ENCODE measurements at places on chromosomes 2 and 18. TPM values are rescaled to one million over a fixed set of nuclear protein-coding genes. Genes with fewer than 3 reads are reported as not detected.

GRCh38 chr2:38097258-38097987 is 21.5 kb upstream of the CYP1B1 start:
- H3K27me3 ChIP-seq = peaks cover 9% of the 10 kb centered on the region
- H3K4me1 ChIP-seq = no peaks in the 10 kb centered on the region
- no peaks in the 10 kb centered on the region for H3K36me3 ChIP-seq
- no peak overlapping the region for H3K4me3 ChIP-seq

- peak; percentile 48 for DNase-seq
- H3K27ac ChIP-seq = peak overlapping the region; percentile 57
- no peaks in the 10 kb centered on the region for H3K27me3 ChIP-seq
- peak overlapping the region; percentile 51 for H3K4me3 ChIP-seq
- no peaks in the 10 kb centered on the region for H3K36me3 ChIP-seq
- peaks cover 8% of the 10 kb centered on the region for H3K4me1 ChIP-seq
These were observed 2.7 kb downstream of the ID2 start for GRCh38 chr2:8684540-8684877.

GRCh38 chr2:231581328-231581727 is 11.3 kb upstream of the TEX44 start:
- H3K27me3 ChIP-seq = no peaks in the 10 kb centered on the region
- no peak for DNase-seq
- H3K4me1 ChIP-seq = no peaks in the 10 kb centered on the region
- no peak overlapping the region for H3K4me3 ChIP-seq

DNA sequence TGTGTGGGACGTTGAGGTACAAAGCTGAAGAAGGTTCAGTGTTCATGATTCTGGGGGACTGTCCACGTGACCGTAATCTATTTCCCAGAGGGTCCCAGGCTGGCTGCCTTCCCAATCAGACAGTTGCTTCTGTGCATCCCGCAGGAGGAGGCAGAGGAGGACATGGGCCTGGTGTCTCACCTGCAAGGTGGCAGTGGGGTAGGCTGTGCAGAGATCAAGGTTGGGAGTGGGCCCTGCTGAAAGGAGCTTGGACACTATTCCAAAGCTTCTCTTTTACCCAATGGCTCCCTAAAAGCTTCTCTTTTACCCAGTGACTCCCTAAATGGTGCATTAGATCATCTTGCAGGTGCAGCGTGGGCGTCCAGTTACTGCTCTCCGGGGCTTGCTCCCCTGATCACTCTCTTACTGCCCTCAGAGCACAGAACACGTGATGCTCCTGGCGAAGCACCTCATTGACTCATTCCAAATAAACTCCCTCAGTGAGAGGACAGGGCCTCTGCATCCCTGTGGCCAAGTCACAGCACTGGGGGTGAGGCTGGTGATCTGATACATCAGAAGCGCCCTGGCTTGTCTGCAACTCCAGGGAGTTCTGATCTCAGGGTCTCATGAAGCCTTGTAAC is 41.5 kb downstream of the RNF144A start:
- DNase-seq = no peak
- H3K27me3 ChIP-seq = no peaks in the 10 kb centered on the region
- H3K4me1 ChIP-seq = no peaks in the 10 kb centered on the region
- H3K36me3 ChIP-seq = no peaks in the 10 kb centered on the region
- no peak overlapping the region for H3K27ac ChIP-seq
- H3K4me3 ChIP-seq = no peak overlapping the region

DNA sequence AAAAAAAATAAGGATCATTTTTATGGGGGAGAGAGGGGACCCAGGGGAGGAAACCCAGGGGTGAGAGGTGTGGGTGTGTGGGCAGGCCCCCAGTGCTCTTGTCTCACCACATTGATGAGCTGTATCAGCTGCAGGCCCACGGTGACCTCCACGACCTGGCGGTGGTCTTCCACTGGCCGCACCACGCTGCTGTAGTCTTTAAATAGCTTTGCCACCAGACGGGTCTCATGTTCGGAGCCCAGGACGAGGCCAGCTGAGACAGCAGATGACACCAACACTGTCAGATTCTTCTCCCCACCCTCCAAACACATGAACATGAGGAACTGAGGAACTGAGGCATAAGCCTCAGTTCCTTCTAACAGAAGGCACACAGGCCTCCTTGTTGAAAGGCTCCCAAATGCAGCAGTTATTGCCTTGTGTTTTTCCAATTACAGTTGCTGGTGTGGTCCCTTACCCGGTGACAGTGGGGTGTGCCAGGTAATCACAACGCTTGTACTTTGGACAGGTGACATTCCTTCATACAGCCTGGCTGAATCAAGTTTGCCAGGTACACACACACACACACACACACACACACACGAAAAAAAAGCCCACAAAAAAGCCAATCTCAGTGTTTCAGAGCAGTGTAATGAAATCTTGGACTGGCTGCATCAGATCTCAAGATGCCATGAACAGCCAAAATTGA is 4.7 kb downstream of the CHRNA1 start:
- no peak overlapping the region for H3K4me3 ChIP-seq
- DNase-seq = no peak
- H3K27me3 ChIP-seq = no peaks in the 10 kb centered on the region
- H3K4me1 ChIP-seq = no peaks in the 10 kb centered on the region
- no peaks in the 10 kb centered on the region for H3K36me3 ChIP-seq

DNA sequence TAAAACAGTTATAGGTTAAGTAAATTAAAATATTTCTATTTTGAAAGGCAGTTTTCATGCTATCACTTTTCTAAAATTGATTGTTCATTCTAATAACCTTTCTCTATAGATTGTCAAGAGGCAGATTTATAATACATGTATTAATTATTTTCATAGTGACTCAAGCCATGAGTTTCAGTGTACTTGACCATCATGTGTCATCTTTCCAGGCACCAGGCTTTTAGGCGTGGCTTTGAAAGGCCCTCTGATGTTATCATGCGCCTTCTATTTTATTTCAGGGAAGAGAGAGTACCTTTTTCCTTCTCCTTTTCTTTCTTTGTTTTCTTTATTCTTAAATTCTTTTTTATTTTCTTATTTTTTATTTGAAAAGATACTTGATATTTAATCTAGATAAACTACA is 128.3 kb upstream of the ETAA1 start:
- no peaks in the 10 kb centered on the region for H3K36me3 ChIP-seq
- H3K27ac ChIP-seq = no peak overlapping the region
- DNase-seq = no peak

DNA sequence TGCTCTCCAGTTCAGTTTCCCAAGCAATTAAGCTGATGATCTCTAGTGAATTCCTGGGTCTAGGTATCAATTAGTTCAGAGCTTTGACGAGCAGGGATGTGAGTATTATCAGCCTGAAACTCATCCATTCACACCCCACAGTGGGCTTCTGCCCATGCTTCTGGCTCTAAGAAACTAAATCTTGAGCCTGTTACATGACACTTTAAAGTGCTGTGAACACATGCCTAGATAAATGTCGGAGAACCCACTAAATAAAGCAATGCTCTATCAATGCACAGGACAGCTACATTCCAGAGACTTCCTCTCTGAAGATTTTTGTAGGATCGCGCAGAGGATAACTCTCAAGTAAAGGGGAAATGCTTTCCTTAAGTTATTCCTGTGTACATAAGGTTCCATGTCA is 356.5 kb upstream of the TNP1 start:
- H3K27me3 ChIP-seq = no peaks in the 10 kb centered on the region
- no peak overlapping the region for H3K27ac ChIP-seq
- H3K4me3 ChIP-seq = no peak overlapping the region
- no peaks in the 10 kb centered on the region for H3K36me3 ChIP-seq
- DNase-seq = no peak
- H3K4me1 ChIP-seq = no peaks in the 10 kb centered on the region

- no peak overlapping the region for H3K27ac ChIP-seq
- DNase-seq = no peak
- no peaks in the 10 kb centered on the region for H3K4me1 ChIP-seq
- H3K27me3 ChIP-seq = no peaks in the 10 kb centered on the region
- no peak overlapping the region for H3K4me3 ChIP-seq
These were observed 123.3 kb upstream of the RND3 start for GRCh38 chr2:150610670-150611279.

DNA sequence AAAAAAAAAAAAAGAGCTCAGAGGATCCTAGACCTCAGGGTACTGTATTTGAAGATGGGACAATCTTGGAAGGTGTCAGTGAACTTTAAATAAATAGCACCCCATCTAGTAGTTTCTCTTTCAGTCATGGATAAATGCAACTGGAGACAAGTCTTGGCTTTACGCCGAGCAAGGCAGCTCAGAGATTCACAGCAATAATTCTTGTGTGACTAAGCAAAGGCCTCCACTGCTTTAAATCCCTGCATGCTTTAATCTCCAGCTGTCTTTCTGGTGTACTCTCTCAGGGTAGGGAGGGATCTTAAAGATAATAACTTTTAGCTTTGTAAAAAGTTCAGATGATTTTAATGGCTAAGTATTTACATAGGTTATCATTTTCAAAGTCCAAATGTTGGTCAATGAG is 36.3 kb downstream of the NRXN1 start:
- H3K36me3 ChIP-seq = no peaks in the 10 kb centered on the region
- H3K4me3 ChIP-seq = no peak overlapping the region
- no peak for DNase-seq
- no peak overlapping the region for H3K27ac ChIP-seq

- no peak overlapping the region for H3K27ac ChIP-seq
- H3K4me1 ChIP-seq = peaks cover 5% of the 10 kb centered on the region
- no peaks in the 10 kb centered on the region for H3K27me3 ChIP-seq
- peaks cover 4% of the 10 kb centered on the region for H3K36me3 ChIP-seq
These were observed 20.0 kb downstream of the SRBD1 start for GRCh38 chr2:45591073-45591472.

- no peak for DNase-seq
- H3K27ac ChIP-seq = no peak overlapping the region
- no peaks in the 10 kb centered on the region for H3K4me1 ChIP-seq
- H3K27me3 ChIP-seq = no peaks in the 10 kb centered on the region
- no peak overlapping the region for H3K4me3 ChIP-seq
These were observed 105.6 kb upstream of the NOL4 start for GRCh38 chr18:34330308-34330707.

DNA sequence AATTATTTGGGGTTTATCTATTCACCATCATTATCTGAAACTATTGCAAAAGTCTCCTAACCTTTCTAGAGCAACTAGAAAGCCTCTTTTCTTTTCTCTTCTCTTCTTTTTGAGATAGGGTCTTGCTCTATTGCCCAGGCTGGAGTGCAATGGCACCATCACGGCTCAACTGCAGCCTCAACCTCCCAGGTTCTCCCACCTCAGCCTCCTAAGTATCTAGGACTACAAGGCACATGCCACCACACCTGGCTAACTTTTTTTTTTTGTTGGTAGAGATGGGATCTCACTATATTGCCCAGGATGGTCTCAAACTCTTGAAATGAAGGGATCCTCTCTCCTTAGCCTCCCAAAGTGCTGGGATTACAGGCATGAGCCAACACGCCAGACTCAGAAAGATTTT is 24.5 kb upstream of the XPO1 start:
- H3K27me3 ChIP-seq = no peaks in the 10 kb centered on the region
- H3K36me3 ChIP-seq = no peaks in the 10 kb centered on the region
- H3K4me3 ChIP-seq = no peak overlapping the region
- no peak overlapping the region for H3K27ac ChIP-seq

DNA sequence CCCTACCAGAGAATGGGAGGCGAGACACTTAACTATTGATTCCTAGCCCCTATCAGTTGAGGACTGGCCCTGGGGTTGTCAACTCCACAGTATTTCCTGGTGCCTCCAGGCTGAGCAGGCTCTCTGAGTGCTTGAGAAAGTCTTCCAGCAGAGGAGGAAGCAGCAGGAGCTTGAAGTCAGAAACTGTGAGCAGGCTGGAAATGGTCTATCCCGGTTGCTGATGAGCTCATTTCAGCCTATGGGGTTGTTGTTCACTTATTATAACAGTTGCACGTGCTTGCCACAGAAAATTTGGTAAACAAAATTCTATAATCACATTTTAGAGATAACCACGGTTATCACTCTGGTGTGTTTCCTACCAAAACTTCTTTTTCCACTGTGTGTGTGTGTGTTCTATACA is 254.7 kb upstream of the THUMPD2 start:
- no peaks in the 10 kb centered on the region for H3K4me1 ChIP-seq
- H3K27ac ChIP-seq = no peak overlapping the region
- DNase-seq = no peak
- no peaks in the 10 kb centered on the region for H3K36me3 ChIP-seq
- no peak overlapping the region for H3K4me3 ChIP-seq
- H3K27me3 ChIP-seq = no peaks in the 10 kb centered on the region

DNA sequence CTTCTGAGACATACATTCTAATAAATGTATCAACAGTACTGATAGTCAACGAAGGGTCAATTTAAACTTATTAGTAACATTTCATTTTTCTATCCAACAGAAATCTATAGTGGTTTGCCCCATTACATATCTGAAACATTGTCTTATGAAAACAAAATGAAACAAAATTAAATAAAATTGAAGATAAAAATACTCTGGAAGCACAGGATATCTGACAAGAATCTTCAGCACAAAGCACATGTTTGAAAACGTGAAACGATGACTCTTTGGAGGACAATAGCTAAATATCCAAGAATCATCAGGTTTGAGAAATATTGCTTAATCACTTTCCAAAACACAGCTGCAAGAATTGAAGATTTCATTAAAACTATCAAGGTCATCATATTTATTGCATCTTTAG is 70.9 kb upstream of the FAM124B start:
- H3K27ac ChIP-seq = no peak overlapping the region
- DNase-seq = no peak
- peaks cover 42% of the 10 kb centered on the region for H3K36me3 ChIP-seq
- no peak overlapping the region for H3K4me3 ChIP-seq
- no peaks in the 10 kb centered on the region for H3K27me3 ChIP-seq
- H3K4me1 ChIP-seq = no peaks in the 10 kb centered on the region

The PID1 gene
- 5.3 TPM for total RNA-seq

The UPP2 gene
- total RNA-seq = not detected

The CHST9 gene
- not detected for total RNA-seq

The SERPINB10 gene
- total RNA-seq = not detected

The RRM2 gene
- total RNA-seq = 0.51 TPM

The PHOSPHO2 gene
- total RNA-seq = 7.5 TPM

The HOXD3 gene
- total RNA-seq = not detected

The CPLX4 gene
- total RNA-seq = not detected

The LOXL3 gene
- 0.33 TPM for total RNA-seq

The GALNT5 gene
- total RNA-seq = not detected
